ENCODE measurements at places on chromosomes 12 and 14. TPM values are rescaled to one million over a fixed set of nuclear protein-coding genes. Genes with fewer than 3 reads are reported as not detected.

DNA sequence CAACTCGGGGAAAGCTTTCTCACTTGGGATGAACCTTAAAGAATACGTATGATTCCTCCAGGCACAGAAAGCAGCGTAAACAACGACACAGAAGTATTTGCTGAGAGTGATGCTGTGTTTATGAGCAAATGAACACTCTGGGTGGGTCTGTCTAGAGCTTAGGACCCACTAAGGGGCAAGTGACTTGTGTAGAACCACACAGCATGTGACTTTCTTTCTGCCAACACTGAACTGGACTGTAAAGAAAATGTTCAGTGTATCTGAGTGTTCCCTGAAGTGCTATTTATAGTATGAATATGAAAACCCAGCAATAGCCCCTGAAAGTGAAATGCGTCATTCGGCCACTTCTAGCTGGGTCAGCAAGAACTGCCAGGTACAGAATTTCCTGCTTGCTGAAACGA is 78.5 kb downstream of the ST8SIA1 start:
- DNase-seq = no peak

- DNase-seq = no peak
These were observed 51.9 kb upstream of the NUDT4 start for GRCh38 chr12:93325855-93326254.

GRCh38 chr14:52553002-52553670 is 500 bp downstream of the GPR137C start:
- peak; percentile 17 for DNase-seq

Gene HSPB8
- total RNA-seq = 49.4 TPM

Gene PPM1H
- total RNA-seq = 3.7 TPM

GRCh38 chr12:11765817-11766794 is 116.6 kb downstream of the ETV6 start:
- DNase-seq = no peak

Gene MSRB3
- 6.6 TPM for total RNA-seq

Gene YBX3
- 55.7 TPM for total RNA-seq

DNA sequence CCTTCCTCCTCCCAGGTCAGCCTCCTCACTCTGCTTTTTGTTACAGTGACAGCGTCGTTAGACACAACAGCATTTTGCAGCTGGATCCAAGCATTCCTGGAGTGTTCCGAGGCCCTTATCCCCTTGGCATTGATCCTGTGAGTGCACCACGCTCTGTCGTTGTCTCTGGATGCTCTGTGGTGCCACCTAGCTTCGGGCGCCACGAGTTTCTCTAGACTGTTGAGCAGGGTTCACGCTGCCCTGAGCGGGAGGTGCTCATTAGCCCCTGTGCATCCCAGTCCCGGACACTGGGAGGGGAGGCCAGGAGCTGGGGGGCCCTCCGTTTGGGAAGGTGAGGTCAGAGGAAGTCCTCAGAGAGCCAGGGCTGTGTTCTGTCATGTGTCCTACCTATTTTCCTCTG is 17.3 kb upstream of the DNAH10 start:
- no peak for DNase-seq

DNA sequence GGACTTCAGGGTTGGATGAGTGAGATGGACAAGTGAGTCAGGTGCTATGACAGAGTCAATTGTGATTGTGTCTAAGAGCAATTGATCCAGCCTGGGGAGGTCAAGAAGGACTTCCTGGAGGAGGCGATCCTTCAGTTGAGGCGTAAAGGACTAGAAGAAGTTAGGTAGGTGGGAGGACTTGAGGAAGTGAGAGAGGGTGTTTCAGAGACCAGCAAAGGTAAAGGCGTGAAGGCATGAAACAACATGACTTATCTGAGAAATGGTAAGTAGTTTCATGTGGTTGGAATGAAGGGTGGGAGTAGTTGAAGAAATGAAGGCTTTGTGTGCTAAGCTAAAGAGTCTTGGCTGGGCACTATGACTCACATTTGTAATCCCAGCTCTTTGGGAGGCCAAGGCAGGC is 48.9 kb upstream of the PPP1CC start:
- DNase-seq = no peak

Gene SPX
- 1.3 TPM for total RNA-seq

All from H4 (cell line).